ENCODE measurements at places on chromosomes 5 and 9.

DNA sequence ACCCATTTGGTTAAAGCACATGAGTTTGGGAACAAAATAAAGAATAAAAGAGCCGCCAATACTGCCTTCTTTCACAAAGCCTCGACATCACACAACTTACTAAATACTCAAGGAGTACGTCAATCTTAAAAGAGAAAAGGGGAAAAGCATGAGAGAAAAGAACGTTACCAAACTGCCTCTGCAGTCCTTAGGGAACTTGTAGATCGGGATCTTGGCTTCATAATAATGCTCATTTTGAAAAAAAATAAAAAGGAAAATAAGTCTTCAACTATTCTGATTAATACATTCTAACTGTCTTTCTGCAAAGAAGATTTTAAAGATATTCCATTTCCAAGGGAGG is 618.4 kb downstream of the PDE4D start:
- no peak for DNase-seq

DNA sequence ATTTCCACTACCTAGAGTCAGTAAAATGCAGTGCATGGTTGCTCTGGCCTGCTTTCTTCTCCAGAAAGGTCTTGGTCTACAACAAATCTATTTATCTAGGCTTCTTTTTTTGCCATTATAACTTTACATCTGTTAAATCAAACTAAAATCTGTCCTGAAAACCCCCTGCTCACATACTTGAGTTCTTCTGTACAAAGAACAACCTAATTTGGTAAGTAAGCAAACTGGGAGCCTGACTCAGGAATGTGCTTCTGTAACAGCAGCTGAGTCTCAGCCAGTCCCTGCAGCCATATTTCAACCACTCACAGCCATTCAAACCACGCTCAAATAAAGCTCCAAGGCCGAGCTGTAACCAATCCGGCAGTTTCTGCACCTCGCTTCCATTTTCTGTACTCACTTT is 95.8 kb downstream of the PLPP1 start:
- DNase-seq, result no peak

DNA sequence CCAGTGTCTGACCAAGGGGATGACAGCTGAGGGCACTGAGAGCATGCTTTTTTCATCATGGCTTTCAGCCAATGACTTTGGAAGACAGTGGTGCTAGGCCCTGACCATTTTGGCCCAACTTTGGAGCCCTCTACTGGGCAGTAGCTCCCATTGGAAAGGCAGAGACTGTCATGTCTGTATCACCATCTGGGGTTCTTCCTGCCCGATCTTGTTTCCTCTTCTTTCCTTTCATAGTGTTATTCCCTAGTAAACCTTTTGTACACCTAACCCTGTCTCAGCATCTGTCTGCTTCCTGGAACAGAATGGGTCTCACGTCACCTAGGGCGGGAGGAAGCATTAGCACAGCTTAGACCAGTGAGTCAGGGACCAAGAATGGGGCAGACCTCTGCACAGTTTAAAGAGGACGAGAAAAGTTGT is 97.4 kb upstream of the MAST4 start:
- DNase-seq, result no peak

- DNase-seq, result no peak
These were observed 14.1 kb downstream of the SLC25A46 start for GRCh38 chr5:110752953-110753352.

DNA sequence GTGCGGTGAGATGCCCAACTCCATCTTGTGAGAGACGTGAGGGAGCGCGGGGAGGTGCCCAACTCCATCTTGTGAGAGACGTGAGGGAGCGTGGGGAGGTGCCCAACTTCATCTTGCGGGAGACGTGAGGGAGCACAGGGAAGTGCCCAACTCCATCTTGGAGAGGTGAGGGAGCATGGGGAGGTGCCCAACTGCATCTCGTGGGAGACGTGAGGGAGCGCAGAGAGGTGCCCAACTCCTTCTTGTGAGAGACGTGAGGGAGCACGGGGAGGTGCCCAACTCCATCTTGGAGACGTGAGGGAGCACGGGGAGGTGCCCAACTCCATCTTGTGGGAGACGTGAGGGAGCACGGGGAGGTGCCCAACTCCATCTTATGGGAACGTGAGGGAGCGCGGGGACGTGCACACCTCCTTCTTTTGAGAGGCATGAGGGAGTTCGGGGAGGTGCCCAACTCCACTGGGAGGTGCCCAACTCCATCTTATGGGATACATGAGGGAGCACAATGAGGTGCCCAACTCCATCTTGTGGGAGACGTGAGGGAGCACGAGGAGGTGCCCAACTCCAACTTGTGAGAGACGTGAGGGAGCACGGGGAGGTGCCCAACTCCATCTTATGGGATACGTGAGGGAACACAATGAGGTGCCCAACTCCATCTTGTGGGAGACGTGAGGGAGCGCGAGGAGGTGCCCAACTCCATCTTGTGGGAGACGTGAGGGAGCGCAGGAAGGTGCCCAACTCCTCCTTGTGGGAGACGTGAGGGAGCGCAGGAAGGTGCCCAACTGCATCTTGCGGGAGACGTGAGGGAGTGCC is 235.4 kb downstream of the CACNA1B start:
- no peak for DNase-seq

DNA sequence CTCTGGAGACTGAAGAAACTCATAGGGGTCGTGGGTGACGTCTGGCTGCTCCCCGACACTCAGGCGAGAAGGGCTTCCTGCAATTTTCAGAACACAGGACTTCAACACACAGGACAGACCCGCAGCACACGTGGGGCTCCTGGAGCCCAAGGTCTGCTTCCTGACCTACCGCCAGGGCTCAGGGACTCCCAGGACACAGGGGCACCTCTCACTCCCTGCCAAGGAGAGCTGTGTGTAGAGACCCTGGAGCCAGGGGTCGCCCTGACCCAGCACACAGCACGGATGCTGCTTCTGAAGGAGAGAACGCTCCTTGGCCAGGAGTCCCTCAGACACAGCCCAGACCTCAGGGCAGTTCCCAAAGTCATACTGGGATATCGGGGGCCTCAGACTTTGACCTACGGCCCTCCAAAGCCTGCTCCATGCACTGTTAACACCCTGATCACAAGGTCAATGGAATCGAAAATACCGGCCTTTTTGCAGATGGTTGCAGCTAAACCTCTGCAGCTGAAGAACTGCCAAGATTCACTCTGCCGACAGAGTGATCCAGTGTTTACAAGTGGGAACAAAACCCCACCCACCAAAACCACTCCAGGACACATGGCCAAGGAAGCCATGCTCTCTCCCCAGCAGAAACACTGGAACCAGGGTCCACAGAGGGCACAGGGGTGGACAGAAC is 13.8 kb upstream of the ZDHHC11 start:
- no peak for DNase-seq

DNA sequence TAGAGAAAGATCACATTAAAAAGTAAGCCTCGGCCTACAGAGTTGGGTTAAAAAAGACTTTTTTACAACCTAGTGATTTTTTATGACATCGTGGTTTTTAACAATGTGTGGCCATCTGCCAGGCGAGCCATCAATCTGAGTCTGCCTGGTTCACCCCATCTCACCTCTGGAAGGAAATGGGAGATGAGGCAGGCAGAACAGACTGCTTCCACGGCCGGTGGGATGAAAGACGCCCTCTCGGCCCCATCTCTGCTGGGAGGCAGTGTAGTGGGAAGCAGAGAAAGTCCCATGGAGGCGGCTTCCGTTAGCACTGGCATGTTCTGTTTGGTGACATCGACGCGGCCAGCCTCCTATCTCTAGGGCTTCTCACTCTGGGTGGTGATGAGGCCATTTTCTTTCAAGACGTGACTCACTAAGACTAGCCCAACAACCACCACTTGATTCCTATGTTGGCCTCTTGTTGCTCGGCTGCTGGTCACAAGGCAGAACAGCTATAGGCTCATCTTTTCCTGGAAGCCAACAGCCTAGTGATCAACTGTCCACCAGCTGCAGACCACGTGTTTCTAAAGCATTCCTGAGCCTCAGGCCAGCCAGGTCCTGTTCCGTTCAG is 132.4 kb upstream of the OTULINL start:
- no peak for DNase-seq

DNA sequence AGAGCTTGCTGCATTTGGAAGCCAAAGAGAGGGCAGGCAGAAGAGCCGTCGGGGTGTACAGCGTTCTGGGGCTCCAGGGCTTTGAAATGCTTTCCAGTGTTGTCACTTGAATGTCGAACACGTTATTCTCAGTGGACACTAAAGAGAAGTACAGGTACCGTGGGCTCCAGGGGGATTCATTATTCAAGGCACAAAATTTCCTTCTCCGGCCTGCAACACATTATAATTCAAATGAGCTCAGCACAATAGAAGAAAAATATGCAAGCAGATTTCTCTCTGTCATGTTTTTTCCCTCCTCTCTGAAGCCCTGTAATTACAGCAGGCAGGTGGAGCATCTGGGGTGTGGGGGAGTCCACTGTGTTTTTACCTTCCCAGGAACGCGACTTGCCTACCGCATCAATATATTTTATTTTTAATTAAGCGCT is 293.1 kb downstream of the ZSWIM6 start:
- DNase-seq, result no peak

- DNase-seq, result no peak
These were observed 15.3 kb downstream of the MTMR12 start for GRCh38 chr5:32297181-32298058.

- no peak for DNase-seq
These were observed 152.0 kb downstream of the TRPM6 start for GRCh38 chr9:74735761-74736160.

GRCh38 chr5:62354028-62354874 is 48.2 kb downstream of the KIF2A start:
- no peak for DNase-seq

GRCh38 chr9:23343226-23343625 is 482.8 kb downstream of the ELAVL2 start:
- no peak for DNase-seq

GRCh38 chr9:73536403-73536802 is 384.7 kb downstream of the ANXA1 start:
- DNase-seq, result no peak

GRCh38 chr9:80596579-80596978 is 1024.8 kb downstream of the TLE4 start:
- no peak for DNase-seq

- DNase-seq, result no peak
These were observed 2.0 kb downstream of the RASGEF1C start for GRCh38 chr5:180206993-180207392.

- no peak for DNase-seq
These were observed 326.9 kb downstream of the SH3GL2 start for GRCh38 chr9:17905781-17906175.

- no peak for DNase-seq
These were observed 74.7 kb upstream of the RASGRF2 start for GRCh38 chr5:80885396-80886000.

GRCh38 chr5:54387659-54388232 is 67.8 kb upstream of the HSPB3 start:
- no peak for DNase-seq

DNA sequence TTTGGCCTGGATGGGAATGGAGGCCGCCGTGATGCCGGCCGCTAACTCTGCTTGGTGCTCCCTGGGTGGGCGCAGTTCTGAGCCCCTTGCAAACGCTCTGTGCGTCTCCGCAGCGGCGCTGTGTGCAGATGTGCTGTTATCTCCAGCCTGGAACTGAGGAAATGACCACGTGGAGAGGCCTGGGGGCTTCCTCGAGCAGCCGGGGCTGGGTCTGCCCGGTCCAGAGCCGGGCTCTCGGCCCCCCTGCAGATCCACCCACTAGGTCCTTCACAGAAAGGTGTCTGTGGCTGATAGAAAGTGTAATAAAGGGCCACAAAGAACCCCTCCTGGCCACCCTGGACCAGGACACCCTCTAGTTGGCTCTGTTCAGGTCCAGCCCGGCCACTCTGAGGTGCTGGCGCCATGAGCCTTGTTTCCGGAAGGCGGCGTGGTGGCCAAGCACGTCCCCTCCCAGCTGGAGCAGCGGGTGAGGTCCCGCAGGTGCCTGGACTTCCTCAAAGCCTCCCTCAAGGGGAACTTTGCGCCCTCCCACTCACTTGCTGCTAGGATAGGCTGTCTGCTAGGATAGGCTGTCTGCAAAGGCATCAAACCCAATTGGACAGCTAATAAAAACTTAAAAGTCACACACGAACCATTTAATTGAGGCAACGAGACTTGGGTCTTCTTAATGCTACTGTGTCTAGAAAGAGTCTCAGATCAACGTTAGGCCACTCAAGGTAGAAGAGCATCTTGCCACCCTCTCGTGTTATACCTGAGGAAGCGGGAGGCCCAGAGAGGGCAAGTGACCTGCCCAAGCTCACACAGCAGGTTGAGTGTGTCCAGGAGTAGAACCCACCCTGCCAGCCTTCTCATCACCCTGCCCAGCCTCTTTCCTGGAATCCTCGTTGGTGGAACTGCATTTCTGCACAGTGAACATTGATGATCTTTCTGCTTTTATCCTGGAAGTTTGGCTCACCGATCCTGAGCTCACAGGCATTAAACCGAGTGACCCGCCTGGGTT is 109.3 kb upstream of the FCN2 start:
- DNase-seq, result no peak

- no peak for DNase-seq
These were observed 65.4 kb upstream of the SLC1A1 start for GRCh38 chr9:4424891-4425290.

DNA sequence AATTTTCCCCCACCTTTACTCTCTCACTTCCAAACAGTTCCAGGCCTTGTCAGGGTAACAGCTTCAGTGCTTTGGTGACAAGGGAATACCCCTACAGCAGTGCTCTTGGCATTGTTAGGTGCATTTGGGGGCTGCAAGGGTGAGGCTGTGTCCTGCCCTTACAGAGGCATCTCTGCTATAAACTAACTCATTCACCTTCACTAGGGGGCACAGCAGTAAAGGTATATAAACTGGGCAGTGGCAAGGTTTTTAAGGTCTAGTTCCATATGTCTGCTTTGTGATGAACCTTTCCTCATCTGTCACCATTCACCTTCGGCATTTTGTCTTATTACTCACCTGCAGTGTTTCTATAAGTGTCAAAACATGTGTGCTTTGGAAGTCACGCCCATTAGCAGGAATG is 79.1 kb upstream of the GPR151 start:
- DNase-seq, result no peak

DNA sequence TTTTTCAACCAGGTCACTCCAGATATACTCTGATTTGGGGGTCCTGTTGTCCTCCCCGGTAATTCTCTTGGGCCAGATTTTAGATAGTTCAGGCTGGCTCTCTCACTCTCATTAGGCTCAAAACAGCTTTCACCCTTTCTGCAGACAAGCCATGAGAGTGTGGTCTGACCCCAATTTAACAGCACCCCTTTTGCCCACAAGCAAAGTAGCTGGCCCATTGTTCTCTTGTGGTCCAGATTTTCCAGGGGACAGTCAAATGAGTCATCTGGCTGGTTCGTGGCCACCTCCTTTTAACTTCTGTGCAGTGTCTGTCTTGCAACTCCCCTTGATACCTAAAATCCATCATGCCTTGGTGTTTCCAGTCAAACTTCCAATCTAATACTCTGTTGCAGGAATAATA is 16.5 kb downstream of the BHMT2 start:
- DNase-seq, result no peak

DNA sequence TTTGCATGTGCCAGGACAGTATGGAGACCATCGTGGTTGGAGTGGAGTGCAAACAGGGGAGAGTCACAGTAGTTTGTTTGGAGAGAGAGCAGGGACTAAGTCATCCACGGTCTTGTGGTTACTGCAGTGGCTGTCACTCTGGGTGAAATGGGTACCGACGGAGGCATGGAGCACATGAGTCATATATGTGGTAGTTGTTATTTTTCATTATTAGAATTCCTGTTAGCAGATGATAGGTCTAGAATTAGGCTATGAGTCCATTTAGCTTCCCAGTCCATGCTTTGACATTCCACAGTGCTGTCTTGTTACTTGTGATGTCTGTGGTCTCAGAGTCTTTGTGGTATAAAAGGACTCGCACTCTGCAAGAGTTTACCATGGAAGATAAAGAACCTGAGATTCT is 303.9 kb downstream of the DMRT2 start:
- no peak for DNase-seq

- no peak for DNase-seq
These were observed 94.9 kb upstream of the MINAR2 start for GRCh38 chr5:129653057-129653375.

Measured in CD4-positive, alpha-beta T cell treated with Interferon gamma for 1 hour (primary cell).